ENCODE measurements at places on chromosomes 11 and 22.

GRCh38 chr11:92852946-92853345 lies 116.5 kb upstream of the MTNR1B start:
- DNase-seq, result no peak

DNA sequence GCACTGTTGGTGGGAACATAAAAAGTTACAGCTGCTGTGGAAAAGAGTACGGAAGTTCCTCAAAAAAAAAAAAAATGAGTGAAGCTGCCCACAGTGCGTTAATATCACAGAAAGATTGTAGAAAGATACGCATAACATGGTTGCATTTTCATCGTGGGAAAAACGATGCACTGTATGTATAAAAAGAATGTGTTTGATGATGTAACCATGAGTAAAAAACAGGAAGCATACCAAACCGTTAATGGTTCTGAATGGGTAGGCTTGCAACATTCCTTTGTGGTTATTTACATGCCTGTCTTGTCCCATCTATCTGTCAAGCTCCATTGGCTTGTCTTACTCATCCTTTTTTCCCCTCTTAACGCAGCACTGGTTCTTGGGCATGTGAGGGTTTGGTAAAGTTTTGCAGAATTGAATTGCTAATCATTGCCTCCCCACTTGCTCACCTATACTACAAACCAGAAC lies 33.8 kb upstream of the DKK3 start:
- no peak for DNase-seq

- DNase-seq, result no peak
Observed at GRCh38 chr11:2295971-2296912, 5.5 kb downstream of the C11orf21 start.

- DNase-seq, result no peak
Observed at GRCh38 chr22:36257308-36257707, 4.4 kb downstream of the APOL1 start.

DNA sequence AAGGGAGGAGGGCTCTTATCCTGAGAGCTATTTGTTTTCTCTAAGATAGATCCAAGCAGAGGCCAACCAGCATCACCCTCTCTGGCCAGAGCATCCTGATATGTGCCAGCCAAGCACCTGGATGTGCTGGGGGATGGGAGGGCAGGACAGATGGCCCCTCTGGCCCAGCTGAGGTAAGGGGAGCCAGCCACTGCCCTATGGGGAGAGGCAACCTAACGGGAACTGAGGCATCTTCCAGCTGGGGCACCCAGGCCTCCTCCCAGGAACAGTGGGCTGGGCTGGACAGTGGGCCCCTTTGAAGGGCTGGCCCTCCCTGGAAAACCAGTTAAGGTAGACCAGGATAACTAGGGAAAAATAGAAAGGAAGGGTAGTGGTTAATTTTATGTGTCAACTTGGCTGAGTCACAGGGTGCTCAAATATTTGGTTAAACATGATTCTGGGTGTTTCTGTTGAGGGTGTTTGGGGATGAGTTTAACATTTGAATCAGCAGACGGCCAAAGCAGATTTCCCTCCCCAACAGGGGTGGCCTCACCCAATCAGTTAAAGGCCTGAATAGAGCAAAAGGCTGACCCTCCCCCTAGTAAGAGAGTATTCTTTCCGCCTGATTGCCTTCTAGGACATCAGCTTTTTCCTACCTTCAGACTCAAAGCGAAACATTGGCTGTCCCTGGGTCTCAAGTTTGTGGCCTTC lies 595.1 kb downstream of the BUD13 start:
- DNase-seq, result no peak

DNA sequence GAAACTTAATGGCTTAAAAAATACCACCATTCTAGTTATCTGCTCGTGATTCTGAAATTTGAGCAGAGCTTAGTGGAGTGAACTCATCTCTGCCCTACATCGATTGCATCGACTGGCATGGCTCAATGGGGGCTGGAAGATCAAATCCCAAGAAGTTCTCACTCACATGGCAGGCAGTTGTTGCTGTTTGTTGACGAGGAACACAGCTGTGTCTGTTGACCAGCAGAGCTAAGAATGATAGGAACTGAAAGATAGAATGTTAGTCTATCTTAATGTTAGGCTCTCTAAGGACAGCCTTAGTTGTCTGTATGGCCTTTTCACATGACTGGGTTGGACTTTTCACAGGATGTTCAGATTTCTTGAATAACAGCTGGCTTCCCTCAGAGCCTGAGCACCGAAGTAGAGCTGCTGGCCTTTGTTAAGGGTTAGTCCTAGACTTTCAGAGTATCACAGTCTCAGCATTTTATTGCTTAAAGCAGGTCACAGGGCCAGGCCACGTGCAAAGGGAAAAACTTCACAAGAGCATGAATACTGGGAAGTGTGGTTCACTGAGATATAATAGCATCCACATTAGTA lies 31.6 kb upstream of the IZUMO1R start:
- no peak for DNase-seq

DNA sequence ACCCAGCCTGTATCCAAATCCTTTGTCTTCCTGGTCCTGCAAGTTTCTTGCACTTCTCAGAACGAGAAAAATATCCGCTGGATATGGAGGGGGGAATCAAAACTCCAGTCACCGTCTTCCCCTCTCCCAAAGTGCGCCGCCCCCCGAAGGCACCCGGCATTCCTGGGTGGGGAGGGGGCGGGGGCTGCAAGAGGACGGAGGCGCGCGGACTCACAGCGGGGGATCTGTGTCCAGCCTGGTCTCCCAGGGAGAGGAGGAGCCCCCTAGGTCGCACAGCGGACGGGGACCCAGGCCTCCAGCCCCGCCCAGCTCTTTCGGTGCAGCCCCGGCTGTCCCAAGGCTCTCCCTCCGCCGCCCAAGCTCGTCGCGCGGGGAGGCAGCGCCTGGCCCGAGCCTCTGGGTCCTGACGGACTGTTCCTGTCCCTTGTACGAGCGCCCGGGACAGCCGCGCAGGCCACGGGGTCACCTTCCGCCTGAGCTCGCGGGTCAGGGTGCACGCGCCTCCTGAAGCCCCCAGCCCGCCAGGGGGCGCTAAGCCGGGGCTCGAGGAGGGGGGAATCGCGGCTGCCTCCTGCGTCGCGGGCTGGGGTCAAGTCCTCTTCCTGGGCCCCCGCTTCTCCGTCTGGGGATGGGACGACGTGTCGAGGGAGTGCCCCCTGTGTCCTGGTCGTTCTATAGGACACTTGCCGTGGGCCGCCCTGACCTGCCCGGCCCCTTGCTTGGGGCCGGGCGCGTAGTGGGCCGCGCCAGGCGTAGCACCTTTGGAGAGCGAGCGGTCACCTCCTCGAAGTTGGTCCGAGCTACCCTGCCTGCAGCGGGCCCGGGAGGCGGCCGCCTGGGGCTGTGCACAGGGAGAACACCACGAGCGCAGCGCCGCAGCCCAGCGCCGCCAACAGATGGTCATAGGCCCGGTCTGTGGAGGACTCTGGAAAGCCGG lies 2.4 kb upstream of the WNT11 start:
- DNase-seq, result peak; percentile 60

DNA sequence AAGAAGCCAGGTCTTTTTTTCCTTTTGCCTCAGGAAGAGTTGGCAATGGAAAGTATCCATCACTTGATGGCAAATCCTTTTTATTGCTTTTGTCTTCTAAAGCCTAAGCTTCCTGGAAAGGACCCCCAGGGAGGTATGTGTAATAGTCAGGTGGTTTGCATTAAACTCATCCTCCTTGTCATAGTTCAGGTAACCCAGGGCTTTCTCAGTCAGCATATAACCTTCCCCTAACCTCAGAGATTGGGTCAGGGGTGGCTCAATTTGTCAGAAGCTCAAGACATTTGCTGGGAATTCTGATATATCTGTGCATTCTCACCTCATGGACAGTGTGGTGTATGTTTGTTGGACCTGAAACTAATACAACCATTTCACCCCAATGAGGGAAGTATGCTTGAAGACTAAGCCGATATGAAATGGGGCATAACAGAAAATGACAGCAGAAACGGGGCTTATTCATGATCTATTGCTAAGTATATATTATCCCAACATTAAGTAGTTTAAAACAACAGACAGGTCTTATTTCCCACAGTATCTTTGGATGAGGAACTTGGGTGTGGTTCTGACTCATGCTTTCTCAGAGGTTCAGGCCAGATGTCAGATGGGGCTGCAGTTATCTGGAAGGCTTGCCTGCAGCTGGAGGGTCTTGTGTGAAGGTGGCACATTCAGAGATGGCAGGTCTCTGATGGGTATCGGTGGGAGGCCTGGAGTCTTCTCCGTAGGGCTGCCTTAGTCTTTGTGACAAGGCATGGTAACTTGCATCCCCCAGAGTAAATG lies 135.8 kb upstream of the SPON1 start:
- DNase-seq, result no peak

GRCh38 chr11:72970557-72971118 lies 156.4 kb downstream of the ATG16L2 start:
- DNase-seq, result no peak

DNA sequence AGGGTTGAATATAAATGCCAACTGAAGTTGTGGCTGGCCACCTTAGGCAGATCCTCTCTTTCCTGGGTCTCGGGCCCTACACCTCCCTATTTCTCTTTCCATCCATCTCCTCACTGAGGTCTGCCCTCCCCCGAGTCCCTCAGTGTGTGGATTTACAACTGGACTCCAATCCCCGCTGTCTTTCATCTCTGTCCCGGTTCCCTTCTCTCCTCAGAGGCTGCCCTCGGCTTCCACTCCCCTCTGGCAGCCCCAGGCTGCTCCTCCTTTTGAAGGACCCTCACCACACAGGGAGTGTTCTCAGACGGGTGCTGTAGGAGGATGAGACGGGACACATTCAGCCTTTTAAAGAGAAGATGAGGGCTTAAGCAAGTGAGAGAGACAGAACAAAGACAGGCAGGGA lies 167.1 kb downstream of the ST3GAL4 start:
- no peak for DNase-seq

DNA sequence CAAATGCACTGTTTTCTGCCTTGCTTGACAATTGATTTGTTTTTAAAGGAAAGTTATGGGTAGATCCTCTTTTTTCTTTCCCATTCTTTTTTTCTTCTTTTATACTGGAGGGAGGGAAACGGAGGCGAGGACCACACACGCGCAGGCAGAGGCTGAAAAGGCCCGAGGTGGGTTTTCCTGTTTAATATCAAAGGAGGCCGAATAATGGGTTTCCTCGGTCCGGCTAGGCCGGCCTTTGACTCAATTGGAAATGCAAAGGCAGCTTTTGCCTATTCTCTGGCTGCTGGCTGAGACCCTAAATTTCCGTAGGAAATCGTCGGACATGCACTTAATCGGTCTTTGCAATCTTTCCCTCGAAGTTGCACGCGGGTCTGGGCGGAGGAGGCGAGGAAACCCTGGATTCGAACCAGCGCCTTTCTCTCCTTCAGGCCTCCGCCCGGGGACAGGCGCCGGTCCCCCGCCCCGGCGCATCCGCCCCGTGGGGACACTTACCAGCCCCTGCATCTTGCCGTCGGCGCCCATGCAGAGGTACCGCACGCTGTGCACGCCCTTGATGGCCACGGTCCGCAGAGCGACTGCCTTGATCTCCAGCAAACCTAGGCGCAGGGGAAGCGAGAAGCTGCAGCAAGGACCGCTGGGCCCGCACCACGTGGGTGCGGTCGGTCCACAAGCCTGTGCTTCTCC lies 911 bp downstream of the FGF19 start:
- DNase-seq, result no peak

GRCh38 chr11:103378931-103379330 lies 269.7 kb downstream of the DYNC2H1 start:
- no peak for DNase-seq

DNA sequence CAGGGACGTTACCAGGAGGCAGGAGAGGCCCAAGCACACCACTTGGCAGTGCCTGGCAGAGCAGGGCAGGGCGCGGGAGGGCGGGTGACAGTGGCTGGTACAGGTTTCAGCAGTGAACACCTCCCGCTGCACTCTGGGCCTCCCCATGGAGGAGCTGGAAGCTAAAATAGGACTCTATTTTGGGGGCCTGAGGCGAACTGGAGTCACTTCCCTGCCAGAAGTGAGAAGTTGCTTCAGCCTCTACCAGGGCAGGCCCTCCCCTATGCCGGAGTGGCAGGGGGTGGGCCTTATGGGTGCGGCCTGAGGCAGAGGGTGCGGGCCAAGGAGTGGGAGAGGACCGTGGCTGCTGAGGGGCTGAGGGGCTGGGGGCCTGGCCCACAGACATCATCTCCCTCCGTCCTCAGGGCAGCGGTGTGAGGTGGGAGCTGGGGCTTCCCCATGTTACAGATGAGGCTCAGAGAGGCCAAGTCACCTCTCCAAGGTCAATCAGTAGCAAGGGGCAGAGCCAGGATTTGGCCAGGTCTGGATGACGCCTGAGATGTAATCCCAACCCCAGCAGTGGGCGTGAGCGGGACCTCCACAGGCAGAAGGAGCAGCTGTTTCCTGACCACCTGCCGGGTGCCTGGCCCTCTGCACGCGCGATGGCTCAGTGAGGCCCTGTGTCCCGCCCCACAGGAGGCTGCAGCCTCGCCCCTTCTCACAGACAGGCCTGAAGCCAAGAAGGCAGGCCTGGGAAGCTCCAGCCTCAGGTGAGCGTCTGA lies 39.3 kb downstream of the KCNJ4 start:
- DNase-seq, result no peak

DNA sequence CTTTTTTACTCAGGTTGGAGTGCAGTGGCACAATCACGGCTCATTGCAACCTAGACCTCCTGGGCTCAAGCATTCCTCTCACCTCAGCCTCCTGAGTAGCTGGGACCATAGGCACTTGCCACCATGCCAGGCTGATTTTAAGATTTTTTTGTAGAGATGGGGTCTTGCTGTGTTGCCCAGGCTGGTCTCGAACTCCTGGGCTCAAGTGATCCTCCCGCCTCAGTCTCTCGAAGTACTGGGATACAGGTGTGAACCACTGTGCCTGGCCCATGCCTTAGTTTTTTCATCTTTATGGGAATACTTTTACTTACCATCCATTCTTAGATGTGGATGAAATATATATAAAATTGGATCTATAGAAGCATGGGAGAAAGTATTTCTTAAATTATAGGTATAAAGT lies 5.2 kb downstream of the PACS1 start:
- no peak for DNase-seq

GRCh38 chr11:12150831-12151382 lies 40.5 kb downstream of the MICAL2 start:
- no peak for DNase-seq

- DNase-seq, result peak; percentile 44
Observed at GRCh38 chr22:35684270-35684700, 33.4 kb upstream of the APOL5 start.

DNA sequence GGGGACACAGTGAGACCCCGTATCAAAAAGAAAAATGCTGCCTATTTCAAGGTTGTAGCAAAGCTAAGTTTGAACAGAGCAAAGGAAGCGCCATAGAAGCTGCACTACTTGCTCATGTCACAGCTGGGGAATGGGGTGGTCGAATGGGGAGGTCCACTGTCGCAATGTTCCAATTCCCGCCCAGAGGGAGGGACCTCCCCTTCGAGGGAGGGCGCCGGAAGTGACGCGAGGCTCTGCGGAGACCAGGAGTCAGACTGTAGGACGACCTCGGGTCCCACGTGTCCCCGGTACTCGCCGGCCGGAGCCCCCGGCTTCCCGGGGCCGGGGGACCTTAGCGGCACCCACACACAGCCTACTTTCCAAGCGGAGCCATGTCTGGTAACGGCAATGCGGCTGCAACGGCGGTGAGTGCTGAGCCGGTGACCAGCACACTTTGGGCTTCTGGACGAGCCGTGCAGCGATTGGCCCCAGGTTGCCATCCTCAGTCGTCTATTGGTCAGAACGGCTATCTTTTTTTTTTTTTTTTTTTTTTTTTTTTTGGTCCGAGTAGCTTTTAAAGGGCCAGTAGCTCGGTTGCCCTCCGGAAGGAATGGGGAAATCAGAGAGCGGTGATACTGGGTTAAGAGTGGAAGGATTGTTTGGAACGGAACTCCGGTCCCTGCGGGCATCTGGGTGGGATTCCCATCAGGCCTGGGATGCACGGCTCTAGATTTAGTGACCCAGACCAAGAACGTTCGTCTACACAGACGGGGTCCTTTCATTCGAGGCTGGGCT lies at the start of gene HMBS:
Gene HMBS, plus strand, starts transcription at position 219 of the 774 bp plus-strand sequence. Its CDS starts 153 bp downstream, at position 372.
- DNase-seq, result peak; percentile 95

- DNase-seq, result no peak
Observed at GRCh38 chr11:97430877-97431276, 1041.1 kb downstream of the JRKL start.

GRCh38 chr11:56876621-56877275 lies 112.0 kb upstream of the OR5AK2 start:
- DNase-seq, result peak; percentile 23

All from muscle of back (tissue), 13 donors.